ENCODE measurements at places on chromosomes 12 and 14.

- DNase-seq = no peak
These were observed 153.8 kb downstream of the PELI2 start for GRCh38 chr14:56271970-56272369.

- no peak for DNase-seq
These were observed 18.1 kb upstream of the MAPKAPK5 start for GRCh38 chr12:111823891-111824290.

GRCh38 chr14:61322011-61322798 lies 826 bp downstream of the PRKCH start:
- DNase-seq = no peak

- DNase-seq = no peak
These were observed 74.4 kb downstream of the SEC23A start for GRCh38 chr14:39028620-39029019.

GRCh38 chr12:124170760-124171159 lies 124.1 kb upstream of the RFLNA start:
- DNase-seq = no peak

- DNase-seq = no peak
These were observed 19.2 kb upstream of the PPP2R5E start for GRCh38 chr14:63562405-63562804.

DNA sequence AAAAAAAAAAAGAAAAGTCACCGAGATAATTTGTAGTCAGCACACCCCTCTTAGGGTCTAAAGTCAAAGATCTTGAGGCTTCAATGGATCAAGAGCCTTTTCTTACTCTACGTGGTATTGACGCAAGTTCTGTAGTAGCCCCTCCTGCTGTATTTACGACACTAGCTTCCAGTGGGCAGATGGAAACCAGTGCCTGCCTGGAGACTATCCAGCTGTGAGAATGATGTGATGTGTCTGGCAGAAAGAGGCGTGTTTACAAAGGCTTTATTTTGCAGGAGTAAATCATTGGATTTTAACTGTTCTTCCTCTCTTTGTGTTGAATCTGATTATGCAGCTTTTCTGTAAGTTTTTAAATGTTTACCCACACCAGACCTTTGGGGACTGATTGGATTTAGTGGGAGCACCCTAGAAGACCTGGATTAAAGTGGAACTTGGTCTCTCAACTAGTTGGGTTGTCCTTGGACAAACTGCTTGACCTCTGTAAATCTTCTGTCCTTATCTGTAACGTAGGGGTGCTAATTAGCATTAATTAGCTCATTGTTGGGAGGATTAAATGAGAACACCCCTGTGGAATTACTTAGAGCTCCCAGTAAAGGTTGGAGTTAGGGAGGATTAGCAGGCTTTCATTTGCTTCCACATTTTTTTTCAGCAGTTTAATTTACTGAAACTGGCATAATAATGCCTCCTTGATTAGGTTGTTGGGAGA lies 72.4 kb downstream of the RASSF3 start:
- DNase-seq = no peak

GRCh38 chr12:107337346-107338095 lies 244.2 kb upstream of the CRY1 start:
- DNase-seq = no peak

DNA sequence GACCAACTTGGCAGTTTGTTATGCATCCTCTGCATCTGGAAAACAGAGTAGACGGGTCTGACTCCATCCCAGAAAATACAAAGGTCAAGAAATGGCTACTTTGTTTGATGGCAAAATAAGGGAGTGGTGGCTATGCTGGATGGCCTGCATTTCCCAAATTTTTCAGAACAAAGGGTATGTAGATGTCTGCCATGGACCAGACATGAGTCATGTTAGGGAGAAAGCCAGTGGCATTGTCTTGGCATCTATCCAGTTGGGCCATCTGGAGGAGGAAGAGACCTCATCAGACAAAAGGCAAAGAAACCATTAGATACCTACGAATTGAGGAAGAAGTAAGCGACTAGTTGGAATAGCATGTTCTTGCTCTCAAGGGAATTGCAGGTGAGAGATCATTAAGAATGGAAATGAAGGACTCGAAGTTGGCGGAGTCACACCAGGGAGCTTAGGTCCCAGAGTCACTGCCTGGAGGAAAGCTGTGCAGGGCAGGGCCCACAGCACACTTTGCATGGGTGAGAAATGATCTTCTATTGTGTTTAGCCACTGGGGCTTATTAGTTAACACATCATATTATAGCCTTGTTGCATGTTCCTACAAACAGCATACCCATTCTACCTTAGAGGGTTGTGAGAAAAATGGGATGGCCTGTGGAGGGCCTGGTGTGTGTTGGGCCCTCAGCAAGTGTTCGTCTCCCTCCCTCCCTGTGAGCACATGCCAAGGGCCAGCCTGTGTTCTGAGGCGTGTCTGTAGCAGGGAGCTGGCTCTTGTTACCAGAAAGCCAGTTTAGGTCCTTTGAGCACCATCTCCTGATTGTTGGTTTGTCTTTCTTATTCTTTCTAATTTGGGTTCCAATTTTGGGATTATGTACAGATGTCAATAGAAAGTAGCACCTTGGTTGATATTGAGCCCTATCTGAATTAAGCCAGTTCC lies 119.4 kb downstream of the KTN1 start:
- peak; percentile 15 for DNase-seq

GRCh38 chr12:88546226-88546625 lies 34.0 kb downstream of the KITLG start:
- no peak for DNase-seq

DNA sequence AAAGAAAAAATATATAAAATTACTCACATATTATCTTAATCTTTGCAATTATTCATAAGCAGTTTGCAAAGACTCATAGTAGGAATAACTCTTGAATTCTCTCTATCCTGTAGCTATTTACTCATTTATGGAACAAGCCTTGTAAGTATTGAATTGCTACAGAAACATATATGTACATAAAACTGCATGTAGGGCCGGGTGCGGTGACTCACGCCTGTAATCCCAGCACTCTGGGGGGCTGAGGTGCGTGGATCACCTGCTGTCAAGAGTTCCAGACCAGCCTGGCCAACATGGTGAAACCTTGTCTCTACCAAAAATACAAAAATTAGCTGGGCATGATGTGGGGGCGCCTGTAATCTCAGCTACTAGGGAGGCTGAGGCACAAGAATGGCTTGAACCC lies 286.2 kb downstream of the PPFIA2 start:
- no peak for DNase-seq

DNA sequence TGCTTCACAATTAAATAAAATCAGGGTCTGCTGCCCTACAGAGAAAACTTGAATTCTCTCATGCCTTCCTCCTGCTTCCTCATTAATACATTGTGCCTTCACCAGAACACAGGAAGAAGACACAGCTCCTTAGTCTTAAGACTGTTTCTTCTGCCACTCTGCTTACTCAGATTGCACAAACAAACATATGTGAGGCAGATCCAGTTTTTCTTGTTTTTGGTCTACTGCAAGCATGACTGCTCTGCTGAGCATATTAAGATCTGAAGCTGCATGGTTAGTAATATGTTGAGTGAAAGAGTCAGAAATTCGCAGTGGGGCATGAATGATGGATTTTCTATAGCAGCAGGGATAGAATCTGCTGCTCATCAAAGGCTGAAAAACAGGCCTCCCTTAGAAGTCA lies 321.1 kb upstream of the STXBP6 start:
- DNase-seq = no peak

All from hepatic stellate cell (primary cell).